ENCODE measurements at places on chromosomes 16 and 17.

DNA sequence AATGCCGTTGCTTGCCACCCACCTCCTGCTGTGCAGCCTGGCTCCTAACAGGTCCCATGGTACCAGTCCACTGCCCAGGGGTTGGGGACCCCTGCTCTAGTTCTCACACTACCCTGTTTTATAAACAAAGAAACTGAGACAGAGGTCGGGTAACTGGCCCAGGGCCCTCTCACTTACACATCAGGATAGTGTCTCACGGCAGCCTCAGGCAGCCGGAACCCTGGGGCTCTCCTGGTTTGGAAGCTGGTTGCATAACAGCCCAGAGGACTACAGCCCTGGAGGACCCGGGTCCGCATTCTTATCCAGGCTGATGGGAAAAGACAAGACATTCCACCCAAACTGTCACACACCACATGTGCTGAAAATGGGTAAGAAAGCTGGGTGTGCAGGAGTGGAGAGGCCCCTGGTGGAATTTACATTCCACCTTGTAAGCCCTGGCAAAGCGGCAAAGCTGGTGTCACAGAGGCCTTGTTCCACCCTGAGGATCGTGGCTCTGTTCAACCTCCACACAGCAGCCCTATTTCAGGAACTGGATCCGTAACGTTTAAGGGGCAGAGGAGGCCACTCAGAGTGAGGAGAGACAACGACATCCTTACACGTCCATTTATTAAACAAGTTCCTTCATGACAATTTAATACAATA, 9.8 kb downstream of the CMTM3 start:
- no peak for DNase-seq

DNA sequence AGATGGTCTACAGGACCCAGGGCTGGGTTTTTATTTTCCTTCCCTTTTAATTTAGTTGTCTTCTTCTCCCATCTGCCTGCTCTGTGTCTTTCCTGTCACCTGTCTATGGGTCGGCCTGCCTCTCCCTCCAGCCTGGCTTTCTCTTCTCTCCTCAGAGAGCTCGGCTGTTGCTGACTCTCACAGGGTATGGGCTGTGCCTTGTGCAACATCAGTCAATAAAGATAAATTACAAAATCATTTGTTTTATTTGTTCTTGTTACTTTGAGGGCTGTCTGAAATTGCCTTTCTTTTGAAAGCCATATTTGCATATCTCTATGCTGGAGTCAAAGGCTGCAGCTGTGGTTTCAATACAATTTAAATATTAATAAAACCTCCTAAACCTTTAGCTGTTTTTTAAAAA, 15.6 kb downstream of the RND2 start:
- DNase-seq = no peak

GRCh38 chr16:63978240-63978639, 1143.6 kb downstream of the CDH11 start:
- DNase-seq = no peak

GRCh38 chr17:81144423-81144781, 20.9 kb upstream of the PVALEF start:
- no peak for DNase-seq

- DNase-seq = no peak
These were observed 115.2 kb downstream of the IRX5 start for GRCh38 chr16:55045756-55046460.

DNA sequence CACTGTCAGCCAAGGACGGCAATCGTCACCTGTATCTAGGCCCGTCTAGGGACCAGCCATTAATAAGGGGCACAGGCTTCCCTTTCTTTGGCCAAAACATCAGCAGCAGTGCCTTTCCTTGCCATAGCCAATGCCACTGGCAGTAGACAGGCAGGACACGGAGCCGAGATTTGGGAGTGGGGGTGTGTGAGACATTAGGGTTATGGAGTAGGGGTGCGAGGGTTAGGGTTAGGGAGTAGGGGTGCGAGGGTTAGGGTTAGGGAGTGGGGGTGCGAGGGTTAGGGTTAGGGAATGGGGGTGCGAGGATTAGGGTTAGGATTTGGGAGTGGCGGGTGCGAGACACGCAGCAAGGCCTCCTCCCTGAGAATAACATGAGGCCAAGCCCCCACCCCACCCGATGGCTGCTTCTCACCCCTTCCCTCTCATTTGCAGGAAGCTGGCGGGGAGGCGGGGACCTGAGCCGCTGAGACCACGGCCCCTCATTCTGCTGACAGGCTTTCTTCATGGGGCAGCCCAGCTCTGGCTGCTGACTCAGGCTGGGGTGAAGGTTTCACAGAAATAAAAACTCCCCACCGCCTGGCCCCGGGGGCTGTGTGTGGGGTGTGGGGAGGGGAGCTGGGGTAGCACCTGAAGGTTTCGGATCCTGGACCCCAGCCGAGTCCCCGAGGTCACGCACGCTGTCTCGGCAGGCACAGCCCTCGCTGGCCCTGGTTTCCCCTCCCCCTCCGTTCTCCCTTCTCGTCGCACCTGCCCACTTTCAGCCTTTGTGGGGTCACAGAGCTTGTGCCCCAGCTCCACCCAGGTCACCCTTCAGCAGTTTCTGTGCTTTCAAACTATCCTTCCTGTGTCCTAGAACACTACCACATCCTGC, 93.8 kb downstream of the PGS1 start:
- no peak for DNase-seq

DNA sequence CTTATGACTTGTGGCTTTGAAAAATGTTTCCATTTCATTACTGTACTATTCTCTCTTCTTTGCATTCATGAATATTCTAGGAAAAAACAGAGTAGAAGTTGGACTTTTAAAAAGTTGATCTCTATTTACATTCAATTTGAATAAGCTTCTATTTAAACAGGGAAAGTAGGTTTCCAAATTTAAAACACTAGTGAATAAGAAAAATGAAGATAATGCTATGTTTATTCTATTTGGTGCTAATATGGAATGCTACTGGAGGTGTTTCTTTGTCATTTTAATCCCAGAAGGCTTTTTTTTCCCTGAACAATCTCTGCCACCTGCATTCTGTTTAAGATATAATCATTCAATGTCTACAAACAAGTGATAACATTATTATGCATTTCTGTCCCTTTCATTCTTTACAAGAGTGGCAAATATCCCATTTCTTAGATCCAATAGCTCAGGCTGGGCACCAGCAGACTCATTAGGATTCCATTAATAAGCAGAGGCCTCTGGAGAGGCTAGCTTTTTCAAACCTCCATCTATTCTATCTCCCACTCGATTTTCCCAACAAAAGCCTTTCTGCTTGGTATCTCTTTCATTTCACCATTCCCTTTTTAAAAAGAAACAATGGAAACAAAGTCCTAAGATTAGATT, 1001.6 kb upstream of the CDH8 start:
- no peak for DNase-seq

- DNase-seq = no peak
These were observed 7.2 kb downstream of the TIMM22 start for GRCh38 chr17:1003972-1004768.

DNA sequence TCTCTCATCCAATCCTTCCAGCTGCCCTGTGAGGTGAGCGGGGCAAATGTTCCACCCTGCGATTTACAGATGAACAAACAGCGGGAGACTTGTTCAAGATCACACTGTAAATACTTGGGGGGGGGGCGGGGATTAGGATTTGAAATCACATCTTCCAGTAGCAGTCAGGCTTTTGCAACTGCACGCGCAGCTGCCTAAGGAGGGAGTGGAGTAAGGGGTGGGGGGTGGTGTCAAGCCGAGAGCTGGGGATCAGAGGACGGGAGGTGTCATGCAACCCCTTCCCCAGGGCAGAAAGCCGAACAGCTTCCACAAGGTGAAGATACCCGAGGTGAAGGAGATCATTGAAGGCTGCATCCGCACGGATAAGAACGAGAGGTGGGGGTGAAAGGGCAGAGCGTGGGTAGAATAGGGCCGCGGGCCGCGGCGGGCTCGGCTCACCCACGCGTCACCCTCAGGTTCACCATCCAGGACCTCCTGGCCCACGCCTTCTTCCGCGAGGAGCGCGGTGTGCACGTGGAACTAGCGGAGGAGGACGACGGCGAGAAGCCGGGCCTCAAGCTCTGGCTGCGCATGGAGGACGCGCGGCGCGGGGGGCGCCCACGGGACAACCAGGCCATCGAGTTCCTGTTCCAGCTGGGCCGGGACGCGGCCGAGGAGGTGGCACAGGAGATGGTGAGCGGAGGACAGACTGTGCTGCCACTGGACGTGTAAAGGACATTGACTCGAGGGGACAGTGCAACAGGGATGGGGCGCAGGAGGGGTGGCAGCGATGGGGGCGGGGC, 4.6 kb downstream of the WNK4 start:
- no peak for DNase-seq

- no peak for DNase-seq
These were observed 15.4 kb upstream of the KATNB1 start for GRCh38 chr16:57720142-57720575.

DNA sequence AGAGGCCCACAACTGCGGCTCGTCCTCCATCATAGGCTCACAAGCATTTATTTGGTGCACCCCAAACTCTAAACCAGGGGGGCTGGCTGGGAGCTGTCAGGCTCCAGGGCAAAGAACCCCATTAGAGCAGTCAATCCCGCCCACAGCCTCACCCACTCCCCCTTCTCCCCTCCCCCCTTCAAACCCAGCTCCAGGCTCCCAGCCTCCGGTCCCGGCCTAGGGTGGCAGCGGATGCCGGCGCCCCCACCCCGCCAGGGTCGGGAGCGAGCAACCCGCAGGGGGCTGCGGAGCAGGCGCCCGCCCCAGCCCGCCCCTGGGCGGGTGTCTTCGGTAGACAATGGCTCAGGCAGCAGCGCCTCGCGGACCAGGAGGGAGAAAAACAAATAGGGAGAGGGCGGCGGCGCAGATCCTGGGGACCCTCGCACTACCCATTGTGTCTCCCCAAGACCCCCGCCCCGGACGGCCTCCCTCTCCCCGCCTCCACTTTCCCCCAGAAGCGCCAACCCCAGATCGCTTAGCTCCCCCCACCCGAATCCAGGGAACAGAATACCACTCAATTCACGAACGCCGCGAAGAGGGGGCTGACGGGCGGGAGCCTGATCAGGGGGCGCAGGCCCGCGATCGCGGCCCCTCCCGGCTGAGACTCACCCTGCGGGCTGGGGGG, 572 bp downstream of the FAM171A2 start:
- no peak for DNase-seq

DNA sequence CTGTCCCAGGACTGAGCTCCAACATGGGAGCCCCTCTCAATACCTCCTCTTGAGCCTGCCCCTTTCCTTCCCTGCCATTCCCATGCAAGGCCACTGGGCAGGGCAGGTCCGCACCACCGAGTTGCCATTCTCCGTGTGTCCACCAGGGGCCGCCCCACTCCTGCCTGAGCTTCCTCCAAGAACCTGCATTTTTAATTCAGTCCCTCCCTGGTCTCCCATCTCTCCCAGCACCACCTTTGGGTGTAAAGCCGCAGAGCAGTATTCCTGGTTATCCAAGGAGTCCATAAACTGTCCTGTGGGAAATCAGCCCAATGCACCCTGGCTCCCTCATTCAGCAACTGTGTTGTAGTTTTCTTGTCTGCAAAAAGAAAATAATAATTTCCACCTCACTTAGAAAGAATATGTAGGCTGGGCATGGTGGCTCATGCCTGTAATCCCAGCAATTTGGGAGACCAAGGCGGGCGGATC, 15.9 kb upstream of the ANKRD40CL start:
- peak; percentile 66 for DNase-seq

- DNase-seq = no peak
These were observed 919.1 kb upstream of the EEF2KMT start for GRCh38 chr16:6016530-6017184.

- no peak for DNase-seq
These were observed 14.0 kb downstream of the CCR7 start for GRCh38 chr17:40551091-40551878.

DNA sequence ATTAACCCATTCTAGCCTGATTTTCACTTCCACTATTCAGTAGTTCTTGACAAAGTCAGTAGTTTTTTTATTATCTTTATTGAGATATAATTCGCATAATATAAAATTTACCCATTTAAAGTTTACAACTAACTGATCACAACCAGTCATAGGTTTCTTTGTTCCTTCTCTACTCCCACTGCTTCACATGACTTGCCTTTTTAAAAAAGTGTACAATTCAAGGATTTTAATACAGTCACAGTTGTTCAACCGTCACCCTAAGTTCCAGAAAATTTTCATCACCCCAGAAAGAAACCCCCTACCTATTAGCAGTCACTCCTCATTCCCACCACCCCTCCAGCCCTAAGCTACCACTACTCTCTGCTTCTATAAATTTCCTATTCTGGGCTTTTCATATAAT, 162.5 kb downstream of the TRIM37 start:
- no peak for DNase-seq

GRCh38 chr16:48054881-48055601, 100.8 kb downstream of the ABCC12 start:
- no peak for DNase-seq

- DNase-seq = no peak
These were observed 20.9 kb downstream of the GNAO1 start for GRCh38 chr16:56212144-56212543.

DNA sequence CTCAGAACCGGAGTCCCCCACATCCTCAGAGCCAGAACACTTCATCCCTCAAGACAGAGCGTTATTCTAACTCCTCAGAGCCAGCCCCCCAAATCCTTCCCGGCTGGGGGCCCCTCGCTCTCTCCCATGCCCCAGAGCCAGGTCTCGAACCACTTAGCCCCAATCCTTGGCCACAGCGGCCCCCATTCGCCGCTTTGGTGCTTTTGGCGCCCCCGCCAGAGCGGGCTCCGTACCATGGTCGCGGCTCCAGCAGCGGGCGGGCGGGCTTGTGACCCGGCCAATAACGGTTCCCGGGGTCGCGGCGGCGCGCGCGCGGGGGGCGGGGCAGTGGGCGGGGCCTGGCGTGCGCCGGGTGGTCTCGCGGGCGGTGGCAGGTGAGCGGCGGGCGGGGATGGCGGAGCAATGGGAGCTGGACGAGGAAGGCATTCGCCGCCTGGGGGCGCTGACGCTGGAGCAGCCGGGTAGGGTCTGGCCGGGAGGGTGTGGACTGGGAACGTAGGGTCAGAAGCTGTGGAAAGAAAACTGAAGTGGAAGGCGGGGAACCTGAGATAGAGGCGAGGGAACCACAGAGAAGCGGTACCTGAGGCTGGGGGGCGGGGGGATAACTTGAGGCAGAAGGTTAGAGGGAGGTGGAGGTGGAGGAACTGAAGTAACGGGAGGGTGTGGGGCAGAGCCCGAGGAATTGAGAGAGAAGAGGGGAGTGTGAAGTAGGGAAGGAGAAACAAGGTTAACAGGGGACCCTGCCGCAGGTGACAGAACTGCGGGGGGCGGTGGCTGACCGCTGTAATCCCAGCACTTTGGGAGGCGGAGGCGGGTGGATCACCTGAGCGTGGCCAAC, at the start of the genes KCTD19 and LRRC36:
Gene KCTD19 (minus strand): TSS at position 270 of the 838 bp plus-strand sequence. CDS start 34 bp downstream, at position 236.
Gene LRRC36 (plus strand): TSS at position 344 of the 838 bp plus-strand sequence. CDS start 48 bp downstream, at position 392.
- peak; percentile 22 for DNase-seq
